ENCODE measurements at places on chromosomes 1 and 21. TPM values are rescaled to one million over a fixed set of nuclear protein-coding genes. Genes with fewer than 3 reads are reported as not detected.

The RASAL2 gene
- not detected for polyA plus RNA-seq

The MYCL gene
- polyA plus RNA-seq: not detected

The NLRP3 gene
- polyA plus RNA-seq: 3.4 TPM

The HAO2 gene
- polyA plus RNA-seq: not detected

The EFCAB7 gene
- 6.2 TPM for polyA plus RNA-seq

The KCNT2 gene
- polyA plus RNA-seq: not detected

The SERINC2 gene
- 0.18 TPM for polyA plus RNA-seq

- H3K27me3 ChIP-seq: no peaks in the 10 kb centered on the region
- no peaks in the 10 kb centered on the region for H3K36me3 ChIP-seq
- H3K27ac ChIP-seq: no peak overlapping the region
- DNase-seq: no peak
Observed at GRCh38 chr1:151537112-151537511, 3.0 kb upstream of the TUFT1 start.

DNA sequence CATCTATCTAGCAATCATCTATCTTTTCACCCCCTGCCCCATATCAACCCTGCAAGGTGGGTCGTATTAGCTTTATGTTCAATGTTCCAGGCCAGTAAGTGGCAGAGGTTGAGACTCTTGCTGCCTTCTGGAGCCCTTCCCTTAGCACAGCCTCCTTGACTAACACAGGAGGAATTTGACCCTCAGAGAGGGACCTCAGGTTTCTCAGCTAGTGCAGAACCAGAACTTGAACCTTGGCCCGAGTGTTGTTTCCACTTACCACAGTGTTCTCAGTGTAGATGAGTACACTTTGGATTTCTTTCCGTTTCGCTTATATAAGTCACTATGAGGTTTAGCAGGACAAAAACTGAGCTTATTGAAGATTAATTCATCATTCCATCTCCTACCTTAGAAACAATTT, 11.1 kb upstream of the ATF3 start:
- H3K27ac ChIP-seq: no peak overlapping the region
- H3K27me3 ChIP-seq: no peaks in the 10 kb centered on the region
- H3K36me3 ChIP-seq: no peaks in the 10 kb centered on the region
- no peak for DNase-seq
- H3K4me1 ChIP-seq: peaks cover 19% of the 10 kb centered on the region
- H3K4me3 ChIP-seq: no peak overlapping the region

GRCh38 chr1:147245586-147246021, 3.1 kb downstream of the CHD1L start:
- no peaks in the 10 kb centered on the region for H3K27me3 ChIP-seq
- no peaks in the 10 kb centered on the region for H3K36me3 ChIP-seq
- H3K27ac ChIP-seq: no peak overlapping the region
- no peak overlapping the region for H3K4me3 ChIP-seq
- no peak for DNase-seq
- H3K4me1 ChIP-seq: peaks cover 39% of the 10 kb centered on the region

DNA sequence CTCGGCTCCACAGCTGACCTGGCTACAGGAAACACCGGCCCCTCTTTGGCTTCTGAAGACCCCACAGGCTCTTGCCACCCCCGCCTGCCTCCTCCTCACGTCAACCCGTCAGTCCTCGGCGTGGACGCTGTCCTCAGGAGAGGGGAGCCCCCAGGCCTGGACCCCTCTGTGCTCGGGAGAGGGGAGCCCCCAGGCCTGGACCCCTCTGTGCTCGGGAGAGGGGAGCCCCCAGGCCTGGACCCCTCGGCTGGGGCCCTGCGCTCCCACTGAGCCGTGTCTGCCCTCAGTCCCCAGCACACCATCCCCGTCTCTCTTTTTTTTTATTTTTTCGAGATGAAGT, 26.0 kb upstream of the C1orf159 start:
- H3K4me3 ChIP-seq: no peak overlapping the region
- no peaks in the 10 kb centered on the region for H3K36me3 ChIP-seq
- no peak overlapping the region for H3K27ac ChIP-seq
- DNase-seq: no peak
- no peaks in the 10 kb centered on the region for H3K27me3 ChIP-seq

DNA sequence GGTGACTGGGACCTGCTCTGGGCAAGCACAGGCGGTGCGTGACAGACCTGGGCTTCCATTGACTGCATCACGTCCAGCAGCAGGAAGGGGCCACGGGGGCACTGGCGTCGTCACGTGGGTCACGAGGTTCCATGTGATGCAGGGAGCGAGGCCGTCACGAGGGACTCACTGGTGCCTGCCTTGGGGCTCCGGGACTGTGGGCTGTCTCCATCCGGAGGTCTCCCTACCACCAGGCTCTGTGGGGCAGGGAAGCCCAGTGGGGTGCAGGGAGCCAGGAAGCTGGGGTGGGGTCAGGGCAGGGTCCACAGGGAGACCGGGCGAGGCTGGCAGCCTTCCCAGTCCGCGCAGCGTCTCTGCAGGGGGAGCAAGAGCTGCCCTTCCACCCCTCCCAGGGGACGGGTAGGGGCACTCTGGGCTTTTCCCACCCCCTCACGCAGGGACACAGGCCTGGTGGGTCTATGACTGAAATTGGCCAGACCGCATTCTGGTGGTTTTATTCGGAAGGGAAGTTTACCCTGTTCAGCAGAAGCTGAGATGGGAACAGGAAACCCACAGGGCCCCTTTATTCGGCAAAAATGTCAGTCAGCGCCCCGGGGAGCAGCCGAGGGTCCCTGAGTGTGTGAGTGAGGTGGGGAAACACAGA, 416 bp upstream of the TNFRSF14 start:
- H3K27me3 ChIP-seq: no peaks in the 10 kb centered on the region
- peak overlapping the region; percentile 98 for H3K4me3 ChIP-seq
- peaks cover 43% of the 10 kb centered on the region for H3K4me1 ChIP-seq
- peak; percentile 88 for DNase-seq

- DNase-seq: peak; percentile 54
- no peaks in the 10 kb centered on the region for H3K27me3 ChIP-seq
- peaks cover 51% of the 10 kb centered on the region for H3K36me3 ChIP-seq
Observed at GRCh38 chr1:30732277-30732996, 9.1 kb upstream of the MATN1 start.

- H3K4me3 ChIP-seq: no peak overlapping the region
- no peaks in the 10 kb centered on the region for H3K36me3 ChIP-seq
- DNase-seq: no peak
- no peaks in the 10 kb centered on the region for H3K4me1 ChIP-seq
- H3K27ac ChIP-seq: no peak overlapping the region
- no peaks in the 10 kb centered on the region for H3K27me3 ChIP-seq
Observed at GRCh38 chr1:87379306-87379705, 50.6 kb downstream of the LMO4 start.

DNA sequence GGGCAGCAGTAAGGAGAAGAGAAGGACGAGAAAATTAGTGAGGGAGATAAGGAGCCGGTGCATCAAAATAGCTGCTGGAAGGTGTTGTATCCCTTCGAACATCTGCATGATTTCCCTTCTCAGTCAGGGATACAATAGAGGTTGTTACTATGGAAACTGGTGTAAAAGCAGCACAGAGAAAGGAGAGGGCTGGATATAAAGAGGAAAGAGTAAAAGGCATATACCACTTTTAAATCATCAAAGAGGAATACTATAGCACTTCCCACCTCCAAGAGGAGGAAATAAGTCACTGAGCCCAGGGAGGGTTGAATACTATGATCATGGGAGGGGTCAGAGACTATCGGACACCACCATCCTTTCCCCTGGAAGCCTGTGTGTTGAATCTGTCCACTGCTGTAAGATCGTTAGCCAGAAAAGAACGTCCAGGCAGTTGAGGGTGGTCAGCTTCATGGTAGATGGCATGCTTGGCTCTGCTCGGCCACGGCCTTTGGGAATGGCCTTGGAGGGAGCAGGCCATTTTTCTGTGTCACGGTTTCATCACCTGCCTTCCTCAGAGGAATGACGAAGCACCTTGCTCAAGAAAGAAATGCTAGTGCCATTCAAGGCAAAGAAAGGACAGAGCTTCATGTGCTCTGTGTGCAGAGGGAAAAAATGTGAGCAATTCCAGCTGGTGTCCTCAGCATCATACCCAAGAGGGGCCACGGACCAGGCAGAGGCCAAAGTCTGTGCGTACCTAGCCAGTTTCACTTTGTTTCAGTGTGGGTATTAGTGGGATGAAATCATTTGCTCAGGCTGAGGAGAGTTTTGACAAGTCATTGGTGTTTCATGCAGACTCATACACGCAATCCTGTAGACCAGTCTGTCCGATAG, 64.2 kb downstream of the IRF2BP2 start:
- no peaks in the 10 kb centered on the region for H3K27me3 ChIP-seq
- H3K36me3 ChIP-seq: no peaks in the 10 kb centered on the region
- no peak overlapping the region for H3K4me3 ChIP-seq
- H3K27ac ChIP-seq: no peak overlapping the region

DNA sequence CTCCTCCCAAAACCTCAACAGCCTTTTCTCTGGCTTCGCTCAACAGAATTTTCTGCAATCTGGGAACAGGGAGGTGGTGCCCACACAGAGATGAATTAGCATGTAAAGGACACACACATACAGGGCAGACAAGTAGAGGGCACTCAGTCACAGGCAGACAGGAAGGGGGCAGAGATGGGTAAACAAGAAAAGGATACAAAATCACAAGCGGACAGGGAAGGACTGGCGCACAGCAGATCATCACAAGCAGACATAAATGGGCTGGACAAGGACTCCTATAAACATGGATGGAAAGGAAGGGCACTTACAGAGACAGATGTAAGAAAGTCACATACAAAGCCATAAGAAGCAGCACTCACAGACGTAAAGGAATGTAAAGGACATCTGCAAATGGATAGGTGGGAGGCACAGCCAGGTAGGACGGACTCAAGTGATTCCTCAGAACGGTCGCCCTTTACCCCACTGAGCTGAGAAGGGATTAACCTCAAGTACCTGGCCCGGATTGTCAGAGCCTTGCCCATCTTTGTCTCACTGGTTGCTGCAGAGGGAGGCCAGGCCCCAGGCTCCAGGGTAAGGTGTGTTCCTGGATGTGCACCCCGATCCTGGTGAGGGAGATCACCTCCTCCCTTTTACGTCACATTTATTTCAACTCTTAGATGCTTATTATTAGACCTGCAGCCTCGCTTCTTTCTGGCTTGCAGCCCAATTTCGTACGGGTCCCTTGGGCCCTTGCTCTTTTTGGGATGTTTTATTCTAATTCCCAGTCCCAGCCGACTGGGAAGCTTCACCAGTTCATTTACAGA, 836 bp upstream of the PRCC start:
- peak overlapping the region; percentile 98 for H3K27ac ChIP-seq
- no peak for DNase-seq
- H3K4me3 ChIP-seq: peak overlapping the region; percentile 99
- peaks cover 6% of the 10 kb centered on the region for H3K36me3 ChIP-seq
- H3K4me1 ChIP-seq: peaks cover 44% of the 10 kb centered on the region

DNA sequence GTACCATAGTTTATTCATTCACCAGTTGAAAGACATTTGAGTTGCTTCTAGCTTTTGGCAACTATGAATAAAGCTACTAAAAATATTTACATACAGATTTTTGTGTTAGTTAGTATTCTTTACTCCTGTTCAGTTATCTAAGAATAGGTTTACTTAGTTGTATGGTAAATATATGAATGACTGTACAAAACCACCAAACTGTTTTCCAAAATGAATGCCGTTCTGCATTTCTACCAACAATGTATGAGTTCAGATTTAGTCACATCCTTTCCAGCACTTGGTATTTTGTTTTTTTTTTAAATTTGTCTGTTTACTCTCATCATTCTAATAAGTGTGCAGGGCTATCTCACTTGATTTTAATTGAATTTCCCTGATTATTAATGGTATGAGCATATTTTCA, 3.4 kb upstream of the KIFAP3 start:
- H3K27me3 ChIP-seq: no peaks in the 10 kb centered on the region
- no peak overlapping the region for H3K4me3 ChIP-seq
- no peak overlapping the region for H3K27ac ChIP-seq
- H3K4me1 ChIP-seq: peaks cover 22% of the 10 kb centered on the region
- DNase-seq: no peak

GRCh38 chr1:19210772-19211549, 895 bp upstream of the UBR4 start:
- peak overlapping the region; percentile 95 for H3K27ac ChIP-seq
- peak overlapping the region; percentile 82 for H3K4me3 ChIP-seq
- peaks cover 67% of the 10 kb centered on the region for H3K4me1 ChIP-seq

- no peak for DNase-seq
- H3K4me1 ChIP-seq: no peaks in the 10 kb centered on the region
- no peak overlapping the region for H3K4me3 ChIP-seq
- H3K36me3 ChIP-seq: no peaks in the 10 kb centered on the region
Observed at GRCh38 chr21:32102426-32102825, 176.4 kb downstream of the MIS18A start.

DNA sequence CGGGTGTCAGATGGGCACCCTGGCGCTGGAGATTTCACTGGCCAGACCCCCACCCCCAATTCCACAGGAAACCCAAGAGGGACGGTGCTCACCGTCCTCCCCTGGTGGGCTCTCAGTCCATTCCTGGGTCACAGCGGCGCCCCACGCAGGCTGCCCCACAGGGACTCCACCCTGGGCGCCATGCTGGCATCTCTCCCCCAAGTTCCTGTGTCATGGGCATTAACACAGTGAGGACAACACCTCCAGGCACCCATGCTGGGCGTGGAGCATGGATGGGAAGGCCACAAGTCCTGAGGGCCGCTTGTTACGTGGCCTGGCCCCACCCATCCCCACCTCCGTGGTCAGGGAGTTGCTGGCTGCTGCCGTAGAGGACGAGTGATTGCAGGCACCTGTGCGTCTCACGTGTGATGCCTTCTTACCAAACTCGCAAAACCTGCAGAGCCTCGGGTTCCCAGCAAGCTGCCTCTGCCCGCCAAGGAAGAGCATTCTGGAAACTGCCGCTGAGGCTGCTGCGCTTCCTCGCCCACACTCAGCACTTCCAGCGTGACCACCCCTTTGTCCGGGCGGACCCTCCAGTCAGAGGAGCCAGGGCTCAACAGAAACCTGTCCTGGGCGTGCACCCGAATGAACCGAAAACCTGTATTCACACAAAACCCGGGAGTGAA, 60.3 kb downstream of the SLX9 start:
- no peak overlapping the region for H3K27ac ChIP-seq
- no peak overlapping the region for H3K4me3 ChIP-seq
- H3K36me3 ChIP-seq: no peaks in the 10 kb centered on the region
- H3K27me3 ChIP-seq: no peaks in the 10 kb centered on the region
- no peaks in the 10 kb centered on the region for H3K4me1 ChIP-seq

DNA sequence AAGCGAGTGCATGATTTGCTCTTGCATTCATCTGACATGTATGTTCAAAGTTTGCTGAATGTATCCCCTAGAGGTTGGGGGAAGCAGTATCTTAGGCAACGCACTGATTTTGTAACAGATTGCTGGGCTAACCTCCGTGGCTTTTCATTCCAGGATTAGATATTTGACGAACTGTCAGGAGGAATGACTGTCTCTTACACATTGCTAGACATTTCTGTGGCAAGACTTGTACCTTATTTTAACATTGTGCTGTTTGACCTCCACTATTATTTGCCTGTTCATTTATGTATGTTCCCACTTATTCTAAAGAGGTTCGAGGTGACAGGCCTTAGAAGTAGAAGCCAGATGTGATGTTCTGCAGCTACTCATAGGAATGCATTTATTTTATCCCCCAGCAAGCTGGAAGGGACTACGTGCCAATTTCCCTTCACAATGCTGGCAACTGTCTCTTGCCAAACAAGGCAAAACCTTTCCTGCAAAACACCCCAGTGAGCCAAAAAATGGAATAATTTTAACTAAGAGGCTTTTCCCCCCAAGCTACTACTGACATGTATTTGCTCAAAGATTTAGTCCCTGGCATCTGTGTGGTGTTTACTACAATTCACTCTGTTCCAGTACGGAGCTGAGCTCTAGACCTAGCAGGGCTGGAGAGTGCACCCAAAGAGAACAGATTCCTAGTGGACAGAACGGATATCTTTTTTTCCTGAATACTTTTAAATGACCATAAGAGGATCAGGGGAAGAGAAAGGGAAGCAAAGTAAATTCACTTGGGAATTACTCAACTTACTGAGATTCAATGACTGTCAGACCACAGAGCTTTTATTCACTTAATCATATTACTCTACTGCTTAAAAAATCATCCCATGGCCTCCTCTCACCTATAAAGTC, 646.2 kb downstream of the SMYD3 start:
- no peaks in the 10 kb centered on the region for H3K27me3 ChIP-seq
- no peak overlapping the region for H3K27ac ChIP-seq
- peaks cover 10% of the 10 kb centered on the region for H3K36me3 ChIP-seq
- H3K4me1 ChIP-seq: no peaks in the 10 kb centered on the region
